ENCODE measurements at places on chromosomes 1 and 21.

DNA sequence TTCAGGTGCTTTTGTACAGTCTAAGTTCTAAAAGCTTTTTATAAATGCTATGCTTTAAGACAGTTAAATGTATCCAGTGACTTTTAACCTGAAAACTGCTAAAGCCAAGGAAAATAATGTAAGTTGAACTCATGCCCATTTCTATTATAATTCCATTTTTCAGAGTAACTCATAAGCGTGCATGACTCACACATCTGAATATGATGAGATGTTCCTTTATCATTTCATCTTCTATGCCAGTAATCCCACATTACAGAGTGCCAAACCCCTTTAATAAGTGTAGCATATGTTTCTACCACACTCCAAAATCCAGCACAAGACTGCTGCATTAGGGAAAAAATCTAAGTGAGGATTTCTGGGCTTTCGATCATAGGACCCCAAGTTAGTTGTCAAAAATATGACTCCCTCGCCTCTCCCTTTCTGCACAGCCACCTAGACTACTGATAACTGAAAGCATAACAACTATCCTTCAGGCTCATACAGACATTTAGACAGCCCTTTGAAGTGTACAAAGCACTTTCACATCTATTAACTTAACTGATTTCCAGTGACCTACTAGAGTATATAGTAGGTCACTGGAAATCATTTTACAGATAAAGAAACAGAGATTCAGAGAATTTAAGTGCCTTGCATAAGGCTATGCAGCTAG lies 45.3 kb downstream of the JAK1 start:
- DNase-seq, result peak; percentile 33

DNA sequence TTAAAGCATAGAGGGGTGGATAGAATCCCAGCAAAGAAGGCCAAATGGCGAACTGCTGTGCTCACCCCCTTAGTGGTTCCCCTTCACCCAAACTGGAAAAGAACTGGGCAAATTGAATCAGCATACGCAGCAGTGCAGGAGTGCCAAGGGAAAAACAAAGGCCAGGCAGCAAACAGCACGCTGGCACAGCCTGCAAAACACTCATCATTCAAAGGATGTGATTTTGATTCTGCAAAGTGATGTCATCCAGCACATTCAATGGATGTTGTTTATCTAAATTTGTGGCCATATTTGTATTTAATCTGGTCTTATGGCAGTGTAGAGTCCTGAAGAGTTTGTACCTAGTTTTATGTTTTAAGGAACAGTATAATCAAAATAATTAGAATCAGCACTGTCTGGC lies 71.8 kb upstream of the ECE1 start:
- DNase-seq, result no peak

DNA sequence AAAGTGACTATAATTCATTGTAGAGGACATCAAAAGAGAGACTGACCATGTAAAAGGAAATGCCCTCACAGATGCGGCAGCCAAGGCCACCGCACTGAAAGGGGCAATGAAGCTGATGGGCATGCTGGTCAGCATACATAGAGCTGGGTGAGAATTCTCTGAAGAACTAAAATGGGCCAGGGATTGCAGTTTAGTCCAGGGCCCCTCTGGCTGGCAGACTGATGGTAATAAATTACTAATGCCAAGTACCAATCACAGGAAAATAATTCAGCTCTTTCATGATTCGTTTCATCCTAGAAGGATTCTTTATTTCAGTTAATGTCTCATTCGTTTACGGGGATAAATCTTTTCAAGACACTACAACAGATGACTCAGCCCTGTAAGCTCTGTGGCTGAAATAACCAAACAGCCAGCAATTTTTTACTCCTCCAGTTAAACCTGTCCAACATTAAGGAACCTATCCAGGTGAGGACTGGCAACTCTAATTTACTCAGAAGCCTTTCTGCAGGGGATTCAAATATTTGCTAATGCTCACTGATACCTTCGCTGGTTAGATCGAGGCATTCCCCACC lies 56.9 kb upstream of the MAP1LC3C start:
- DNase-seq, result no peak

DNA sequence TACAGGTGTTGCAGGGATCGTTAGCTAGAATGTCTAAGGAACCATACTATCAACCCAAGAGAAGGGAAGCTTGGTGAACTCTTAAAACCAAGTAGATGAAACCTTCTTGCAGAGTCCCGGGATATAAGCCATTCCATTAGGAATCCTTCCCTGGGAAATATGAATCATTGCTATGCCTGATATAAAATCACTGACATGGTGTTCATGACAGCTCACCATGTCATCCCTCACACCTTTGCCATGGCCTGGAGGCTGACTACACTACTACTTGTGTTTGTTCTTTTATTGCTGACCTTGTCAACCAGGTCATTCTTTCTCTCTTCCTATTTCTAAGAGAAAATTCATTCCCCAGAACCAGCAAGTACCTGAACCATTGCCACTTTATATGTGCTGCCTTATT lies 12.1 kb downstream of the ST6GALNAC3 start:
- no peak for DNase-seq

DNA sequence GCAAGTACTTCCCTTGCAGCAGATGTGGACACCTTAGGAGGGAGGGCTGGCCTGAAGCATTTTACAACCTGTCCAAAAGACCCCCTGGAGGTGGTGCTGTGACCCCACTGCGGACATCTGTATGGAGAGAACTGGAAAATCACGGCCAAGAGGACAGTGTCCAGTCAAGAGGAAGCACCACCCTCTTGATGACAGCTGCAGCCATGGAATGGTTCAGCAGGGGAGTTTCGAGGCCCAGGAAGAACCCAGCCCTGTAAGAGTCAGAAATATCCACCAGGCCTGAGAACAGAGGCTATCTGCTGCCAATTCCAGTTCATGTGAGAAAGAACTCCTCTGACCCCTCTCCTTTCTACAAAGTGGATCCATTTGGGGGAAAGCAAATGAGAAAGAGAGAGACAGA lies 126.8 kb downstream of the PLXNA2 start:
- DNase-seq, result no peak

- no peak for DNase-seq
These were observed 250.9 kb upstream of the SGIP1 start for GRCh38 chr1:66282891-66283621.

GRCh38 chr1:14661222-14661621 lies 62.7 kb downstream of the KAZN start:
- DNase-seq, result no peak

DNA sequence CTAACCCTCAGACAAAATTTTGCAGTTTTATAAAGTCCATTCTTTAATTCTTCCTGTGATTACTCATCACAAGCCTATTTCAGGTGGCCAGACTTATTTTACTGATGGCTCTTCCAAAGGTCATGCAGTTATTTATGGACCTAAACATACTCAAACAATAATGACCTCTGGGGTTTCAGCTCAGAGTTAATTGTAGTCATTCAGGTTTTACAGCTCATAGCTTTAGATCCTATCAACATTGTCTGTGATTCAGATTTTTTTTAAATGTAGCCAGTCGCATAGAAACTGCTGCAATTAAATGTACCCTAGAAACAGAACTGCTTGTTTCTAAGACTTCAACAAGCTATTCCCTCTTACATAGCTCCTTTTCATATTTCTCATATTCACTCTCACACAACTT lies 270.8 kb downstream of the COL11A1 start:
- DNase-seq, result no peak

- DNase-seq, result no peak
These were observed 60.0 kb upstream of the HMCN1 start for GRCh38 chr1:185674201-185674600.

- DNase-seq, result no peak
These were observed 19.5 kb downstream of the SFPQ start for GRCh38 chr1:35173491-35173890.

- DNase-seq, result peak; percentile 76
These were observed 5.6 kb upstream of the S100A7 start for GRCh38 chr1:153465811-153466636.

DNA sequence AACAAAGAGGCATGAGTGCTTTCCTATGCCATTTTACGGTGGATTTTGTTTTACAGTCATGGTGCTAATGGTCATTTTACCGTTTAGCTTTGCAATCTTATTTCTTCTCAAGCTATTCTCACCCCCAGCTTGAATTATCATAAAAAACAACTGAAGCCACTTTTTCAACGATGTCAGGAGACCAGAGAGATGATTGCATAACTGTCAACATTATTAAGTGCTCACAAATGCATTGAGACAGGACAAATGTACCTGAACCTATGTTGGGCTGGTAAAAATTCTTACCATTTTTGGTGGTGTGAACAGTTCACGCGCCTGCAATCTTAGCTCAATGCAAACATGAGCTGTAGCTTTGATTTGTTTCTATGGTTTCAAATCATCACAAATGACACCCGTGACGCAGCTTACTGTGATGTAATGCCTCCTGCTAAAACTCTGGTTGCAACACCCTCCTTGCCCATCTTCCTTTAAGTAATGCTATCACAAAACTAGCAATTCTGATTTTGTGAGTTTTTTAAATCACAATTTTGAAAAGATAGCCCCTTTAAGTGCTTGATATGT lies 104.4 kb downstream of the UCHL5 start:
- DNase-seq, result no peak

DNA sequence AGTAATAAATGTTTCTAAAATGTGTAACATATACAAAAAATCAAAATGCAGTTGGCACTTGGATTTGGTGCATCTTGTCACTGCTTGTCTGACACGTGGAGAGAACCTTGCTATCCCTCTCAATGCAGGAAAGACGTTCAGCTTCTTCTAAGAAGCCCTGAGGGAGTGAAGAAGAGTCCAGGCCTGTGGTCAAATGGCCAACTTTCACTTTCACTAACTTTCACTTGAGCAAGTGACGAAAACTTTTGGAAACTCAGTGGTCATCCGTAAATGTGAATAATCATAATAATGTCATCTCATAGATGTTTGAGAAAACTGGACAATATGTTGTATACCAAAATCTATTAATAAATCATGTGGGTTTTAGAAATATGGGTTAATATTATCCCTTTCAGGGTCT lies 61.9 kb downstream of the ERG start:
- no peak for DNase-seq

DNA sequence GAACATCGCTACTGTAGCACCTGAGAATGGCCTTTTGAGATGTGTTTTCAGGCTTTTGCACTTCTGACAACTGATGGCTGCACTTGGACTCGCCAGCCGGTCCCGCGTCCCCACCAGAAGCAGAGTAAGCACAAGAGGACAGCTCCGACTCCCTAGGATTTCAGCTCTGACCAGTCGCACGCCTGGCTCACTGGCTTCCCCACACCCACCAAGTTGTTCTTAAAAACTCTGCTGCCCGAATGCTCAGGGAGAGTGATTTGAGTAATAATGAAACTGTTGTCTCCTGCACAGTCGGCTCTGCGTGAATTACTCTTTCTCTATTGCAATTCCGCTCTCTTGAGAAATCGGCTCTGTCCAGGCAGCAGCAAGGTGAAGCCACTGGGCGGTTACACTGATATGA lies 40.2 kb upstream of the NLRP3 start:
- DNase-seq, result no peak

GRCh38 chr1:48701445-48701844 lies 75.2 kb downstream of the BEND5 start:
- DNase-seq, result no peak

DNA sequence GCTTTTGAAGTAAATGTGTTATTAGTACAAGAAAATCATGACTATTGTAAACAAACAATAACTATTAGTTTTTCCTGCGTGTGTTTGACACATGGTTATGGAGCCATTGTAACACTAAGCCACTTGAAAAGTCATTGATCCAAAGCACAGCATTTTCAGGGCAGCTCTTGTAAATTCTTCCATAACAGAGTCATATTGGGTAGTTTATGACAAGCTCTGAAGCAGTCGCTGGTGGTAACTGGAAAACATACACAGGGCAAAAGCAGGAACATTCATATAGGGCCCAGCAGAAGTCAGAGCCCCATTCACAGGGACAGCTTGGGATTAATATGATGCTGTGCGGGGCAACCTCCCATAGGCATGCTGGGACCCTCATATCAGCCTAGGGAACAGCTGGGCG lies 483.2 kb upstream of the PTBP2 start:
- DNase-seq, result no peak

GRCh38 chr1:210905944-210906453 lies 227.9 kb downstream of the KCNH1 start:
- no peak for DNase-seq

DNA sequence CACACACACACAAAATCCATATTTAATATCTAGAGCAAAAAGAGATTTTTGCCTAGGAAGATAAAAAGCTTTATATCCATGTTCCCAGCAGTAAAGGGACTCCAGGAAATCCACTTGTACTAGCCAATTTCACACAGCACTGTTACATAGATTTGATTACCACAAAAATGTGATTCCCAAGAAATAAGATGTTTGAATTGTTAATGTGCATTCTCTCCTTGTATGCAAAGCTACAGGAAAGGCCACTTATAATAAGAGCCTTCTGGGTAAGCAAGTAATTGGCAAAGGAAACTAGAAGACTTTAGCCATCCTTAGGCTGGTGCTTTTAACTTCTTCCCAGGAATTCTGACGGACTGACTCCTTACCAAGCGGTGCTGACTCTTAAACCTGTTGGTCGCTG lies 89.3 kb downstream of the LBR start:
- DNase-seq, result no peak

GRCh38 chr1:33080373-33080772 lies 580 bp upstream of the AZIN2 start:
- no peak for DNase-seq

- DNase-seq, result no peak
These were observed 75.2 kb downstream of the OBSCN start for GRCh38 chr1:228283043-228283371.

GRCh38 chr1:196373798-196374197 lies 234.4 kb downstream of the KCNT2 start:
- no peak for DNase-seq
